Stimulated activated CD8-positive, alpha-beta memory T cell treated with anti-CD3 and anti-CD28 coated beads, Interleukin-7, amount 100 ng/mL, for 1 hour (primary cell): ENCODE measurements at places on chromosomes 6 and 20.

- DNase-seq, result no peak
Observed at GRCh38 chr20:17518339-17519052, 12.7 kb downstream of the BFSP1 start.

DNA sequence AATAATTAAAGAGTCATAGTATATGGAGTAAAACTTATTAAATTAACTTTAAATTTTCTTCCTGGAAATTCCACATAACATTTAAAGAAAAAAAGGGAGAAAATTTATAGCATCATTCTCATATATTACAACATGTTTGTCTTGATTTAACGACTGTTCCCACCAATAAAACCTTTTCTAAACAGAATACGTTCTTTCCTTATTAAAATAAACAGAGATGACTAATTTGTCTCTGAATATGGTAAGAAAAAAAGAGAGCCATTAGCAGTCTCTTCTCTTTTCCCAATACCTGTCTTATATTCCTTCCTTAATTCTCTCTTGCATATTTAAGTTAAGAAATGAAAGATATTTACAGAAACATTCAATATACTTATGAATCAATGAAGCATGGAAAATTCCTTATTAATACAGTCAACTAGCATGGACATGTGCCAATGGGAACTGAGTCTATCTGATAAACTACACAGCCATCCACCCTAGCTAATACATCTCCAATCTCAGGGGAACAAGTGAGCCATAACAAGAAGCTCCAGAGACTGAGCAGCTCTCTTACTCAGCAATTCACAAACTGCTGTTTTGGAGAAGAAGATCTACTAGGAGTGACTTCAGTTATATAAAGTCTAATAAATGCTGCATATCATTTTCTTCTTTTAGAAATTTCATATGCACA lies 347.1 kb upstream of the MANEA start:
- no peak for DNase-seq

- DNase-seq, result no peak
Observed at GRCh38 chr6:41489120-41489851, 56.9 kb upstream of the FOXP4 start.

DNA sequence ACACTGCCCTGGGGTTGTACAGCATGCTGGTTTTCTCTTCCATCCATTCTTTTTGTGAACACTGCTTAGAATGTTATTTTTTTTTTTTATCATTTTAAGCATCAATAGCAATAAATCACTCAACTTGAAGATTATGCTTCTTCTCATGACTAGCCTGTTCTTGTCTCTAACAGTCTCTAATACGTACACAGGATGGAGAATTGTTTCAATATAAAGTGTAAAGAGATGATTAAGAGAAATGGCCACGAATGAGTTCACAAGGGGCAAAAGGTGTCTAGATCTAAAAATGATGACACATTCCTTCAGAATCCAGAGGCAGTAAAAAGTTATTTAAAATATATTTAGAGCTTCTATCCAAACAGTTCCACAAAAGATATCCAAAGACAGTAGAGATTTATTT lies 390.2 kb downstream of the HDGFL1 start:
- no peak for DNase-seq

GRCh38 chr6:71887744-71888230 lies 1.4 kb downstream of the RIMS1 start:
- no peak for DNase-seq

- DNase-seq, result no peak
Observed at GRCh38 chr6:127939442-127940066, 38.7 kb upstream of the THEMIS start.

DNA sequence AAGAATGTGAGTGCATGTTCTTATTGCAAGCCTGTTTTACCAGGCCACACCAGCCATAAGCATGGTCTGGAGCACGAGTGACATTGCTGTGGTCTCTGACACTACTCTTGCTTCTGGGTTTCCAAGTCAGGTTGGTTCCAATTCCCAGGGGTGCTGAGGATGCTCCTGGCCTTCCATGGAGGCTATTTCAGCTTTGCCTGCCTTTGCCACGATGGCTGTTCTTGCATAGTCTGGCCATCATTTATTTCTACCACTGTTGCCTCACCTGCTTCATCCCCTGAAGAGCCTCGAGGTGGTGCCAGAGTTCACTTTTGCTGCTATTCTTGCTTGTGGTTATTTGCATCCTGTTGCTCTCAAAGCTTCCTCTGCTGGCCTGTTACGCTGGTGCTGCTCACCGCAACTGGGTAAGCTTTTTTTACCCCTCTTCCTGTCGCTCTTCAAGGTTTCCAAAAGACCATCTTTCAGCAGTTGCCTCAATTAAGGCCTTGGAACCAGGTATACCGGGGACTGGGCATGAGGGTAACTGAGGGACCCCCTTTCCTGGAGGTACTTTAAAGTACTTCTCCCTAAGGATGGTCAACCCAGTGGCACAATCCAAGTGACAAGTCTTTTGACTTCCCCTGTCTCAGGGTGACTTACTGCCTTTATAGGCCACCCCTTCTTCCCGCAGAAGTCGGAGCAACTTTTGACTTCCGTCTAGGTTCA lies 64.5 kb downstream of the AKAP7 start:
- DNase-seq, result peak; percentile 35

GRCh38 chr6:156828280-156828703 lies 51.1 kb downstream of the ARID1B start:
- no peak for DNase-seq
